Pons (tissue), 1 donor: ENCODE measurements at places on chromosomes 1 and 21.

GRCh38 chr1:239209591-239209990 lies 176.8 kb upstream of the CHRM3 start:
- DNase-seq: no peak

DNA sequence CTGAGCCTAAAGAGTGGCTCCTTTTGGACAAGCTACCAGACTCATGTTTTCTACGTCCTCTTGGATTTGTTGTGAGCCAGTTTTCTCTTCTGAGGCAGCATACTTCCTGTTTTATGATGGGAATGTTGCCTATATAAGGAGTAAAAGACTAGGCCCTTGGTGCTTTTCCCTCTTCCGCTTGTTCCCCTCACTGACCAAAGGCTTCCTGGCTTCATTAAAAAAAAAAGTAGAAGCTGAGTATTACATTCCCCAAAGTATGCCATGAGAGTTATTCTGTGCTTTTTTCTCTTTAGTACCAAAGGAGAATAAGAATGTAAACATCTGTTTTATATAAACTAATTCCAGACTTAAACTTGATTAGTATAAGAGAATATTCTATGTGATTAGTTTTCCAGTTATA lies 6.5 kb upstream of the HMCN1 start:
- DNase-seq: no peak

GRCh38 chr21:31660591-31660990 lies 1.1 kb downstream of the SOD1 start:
- DNase-seq: no peak

- DNase-seq: no peak
Observed at GRCh38 chr1:29687166-29687565, 450.8 kb downstream of the PTPRU start.

DNA sequence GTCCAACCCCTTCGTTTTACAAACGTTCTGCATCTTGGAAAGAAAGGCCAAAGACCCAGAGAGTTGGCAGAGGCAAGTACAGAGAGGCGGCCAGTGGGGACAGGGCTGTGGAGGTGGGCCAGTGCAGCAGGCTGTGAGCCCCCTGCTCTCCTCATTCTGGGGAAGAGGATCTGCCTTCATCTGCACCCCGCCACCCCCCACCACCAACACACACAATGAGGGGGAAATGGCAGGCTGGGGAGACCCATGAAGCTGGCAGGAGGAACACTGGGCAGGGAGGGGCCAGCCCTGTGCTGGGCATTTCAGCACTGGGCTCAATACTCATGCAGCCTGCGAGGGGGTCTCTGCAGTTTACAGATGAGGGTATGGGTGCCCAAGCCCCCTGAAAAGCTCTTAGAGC lies 14.6 kb downstream of the STMN1 start:
- no peak for DNase-seq

GRCh38 chr1:199020051-199020450 lies 381.2 kb downstream of the PTPRC start:
- DNase-seq: no peak

DNA sequence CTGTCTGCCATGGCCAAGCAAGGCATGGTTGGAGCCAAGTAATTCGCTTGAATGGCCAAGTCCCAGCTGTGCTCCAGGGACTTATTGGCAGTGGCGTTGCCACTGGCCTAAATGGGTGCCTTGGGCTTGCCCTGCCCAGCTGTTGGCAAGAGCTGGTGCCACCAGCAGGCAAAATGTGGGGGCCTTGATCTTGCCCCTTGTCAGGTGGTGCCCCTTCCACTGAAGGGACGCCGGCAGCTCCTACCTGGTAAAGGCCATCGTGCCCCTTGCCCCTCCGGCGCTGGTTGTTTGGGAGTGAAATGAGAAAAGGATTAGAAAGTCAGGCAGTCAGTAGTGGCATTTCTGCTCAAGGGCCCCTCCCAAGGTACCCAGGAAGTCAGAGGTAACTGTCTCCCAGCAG lies 85.5 kb downstream of the CD247 start:
- no peak for DNase-seq

- no peak for DNase-seq
Observed at GRCh38 chr1:10607228-10607627, 132.5 kb downstream of the PEX14 start.

GRCh38 chr1:163263818-163264655 lies 57.7 kb upstream of the NUF2 start:
- no peak for DNase-seq

GRCh38 chr1:212621043-212621948 lies 12.7 kb downstream of the ATF3 start:
- DNase-seq: no peak

GRCh38 chr1:37752583-37753471 lies 12.1 kb downstream of the EPHA10 start:
- DNase-seq: no peak

GRCh38 chr1:87647430-87648177 lies 318.9 kb downstream of the LMO4 start:
- DNase-seq: no peak

- peak; percentile 31 for DNase-seq
Observed at GRCh38 chr1:201119206-201120197, 7.3 kb upstream of the CACNA1S start.

DNA sequence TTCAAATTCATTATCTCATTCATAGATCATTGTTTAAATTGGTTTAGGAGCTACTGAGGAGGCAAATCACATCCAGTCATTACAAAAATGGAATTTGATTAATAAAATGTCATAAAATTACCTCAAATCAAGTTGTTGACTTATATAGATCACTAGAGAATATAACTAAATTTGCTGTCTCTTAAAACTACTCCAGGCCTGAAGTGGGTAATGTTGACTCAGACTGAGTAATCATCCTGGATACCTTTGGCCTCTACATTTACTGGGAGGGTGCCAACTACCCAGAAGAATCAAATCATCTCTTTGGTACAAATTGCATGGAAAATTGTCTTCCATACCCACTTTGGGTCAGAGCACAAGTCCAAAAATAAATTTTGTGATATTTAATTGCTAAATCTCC lies 191.2 kb upstream of the GREM2 start:
- DNase-seq: no peak

DNA sequence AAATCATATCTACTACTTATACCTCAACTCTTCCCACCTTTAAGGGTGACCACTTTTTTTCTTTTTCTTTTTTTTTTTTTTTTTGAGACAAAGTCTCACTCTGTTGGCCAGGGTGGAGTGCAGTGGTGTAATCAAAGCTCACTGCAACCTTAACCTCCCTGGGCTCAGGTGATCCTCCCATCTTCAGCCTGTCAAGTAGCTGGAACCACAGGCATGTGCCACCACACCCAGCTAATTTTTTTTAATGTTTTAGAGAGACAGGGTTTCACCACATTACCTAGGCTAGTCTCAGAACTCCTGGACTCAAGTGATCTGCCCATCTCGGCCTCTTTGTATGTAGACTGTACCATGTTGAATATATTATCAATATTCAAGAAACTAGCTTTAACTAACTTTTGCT lies 39.4 kb downstream of the NRDC start:
- no peak for DNase-seq

GRCh38 chr1:155077758-155078445 lies 735 bp upstream of the EFNA3 start:
- no peak for DNase-seq

DNA sequence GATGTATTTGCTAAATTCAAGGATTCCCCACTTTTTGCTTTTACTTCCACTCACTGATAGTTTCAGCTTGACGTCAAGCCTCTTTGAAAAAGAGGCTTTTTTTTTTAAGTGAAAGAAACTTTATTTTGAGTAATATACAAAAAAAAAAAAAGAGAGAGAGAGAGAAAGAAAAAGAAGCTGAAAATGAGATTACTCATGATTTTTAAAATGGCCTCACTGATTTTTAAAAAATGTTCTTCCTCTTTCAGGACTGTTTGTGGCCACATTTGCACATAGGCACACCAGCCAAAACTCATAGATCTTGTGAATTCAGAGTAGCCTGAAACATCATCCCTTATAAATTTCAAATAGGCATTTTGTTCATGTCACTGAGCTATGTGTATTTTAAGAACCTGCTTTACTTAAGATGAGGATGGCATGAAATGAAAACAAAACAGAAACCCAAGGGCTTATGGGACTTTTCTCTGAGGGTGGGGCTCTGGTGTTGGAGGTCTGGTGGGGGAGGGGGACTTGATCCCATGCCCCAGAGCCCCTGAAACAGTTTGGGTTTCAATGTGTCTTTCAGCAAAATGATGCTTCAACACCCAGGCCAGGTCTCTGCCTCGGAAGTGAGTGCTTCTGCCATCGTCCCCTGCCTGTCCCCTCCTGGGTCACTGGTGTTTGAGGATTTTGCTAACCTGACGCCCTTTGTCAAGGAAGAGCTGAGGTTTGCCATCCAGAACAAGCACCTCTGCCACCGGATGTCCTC lies 6.1 kb downstream of the ATF3 start:
- no peak for DNase-seq

DNA sequence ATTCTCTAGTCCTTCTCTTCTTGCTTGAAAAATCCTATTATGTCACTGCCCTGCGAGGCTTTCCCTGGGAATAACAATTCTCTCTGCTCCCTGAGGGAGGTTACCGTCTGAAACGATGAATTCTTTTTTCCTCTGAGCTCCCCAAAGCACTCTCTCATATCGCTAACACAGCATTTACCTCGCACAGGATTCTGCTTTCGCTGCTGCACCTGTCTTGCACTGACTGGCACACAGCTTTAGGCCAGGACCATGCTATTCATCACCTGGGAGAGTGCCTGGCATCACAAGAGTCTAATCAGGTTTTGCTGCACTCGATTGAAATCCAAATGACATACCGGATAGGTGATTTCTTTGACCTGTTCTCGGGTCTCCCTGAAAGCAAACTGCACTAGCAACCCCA lies 52.8 kb upstream of the GNG4 start:
- DNase-seq: no peak

DNA sequence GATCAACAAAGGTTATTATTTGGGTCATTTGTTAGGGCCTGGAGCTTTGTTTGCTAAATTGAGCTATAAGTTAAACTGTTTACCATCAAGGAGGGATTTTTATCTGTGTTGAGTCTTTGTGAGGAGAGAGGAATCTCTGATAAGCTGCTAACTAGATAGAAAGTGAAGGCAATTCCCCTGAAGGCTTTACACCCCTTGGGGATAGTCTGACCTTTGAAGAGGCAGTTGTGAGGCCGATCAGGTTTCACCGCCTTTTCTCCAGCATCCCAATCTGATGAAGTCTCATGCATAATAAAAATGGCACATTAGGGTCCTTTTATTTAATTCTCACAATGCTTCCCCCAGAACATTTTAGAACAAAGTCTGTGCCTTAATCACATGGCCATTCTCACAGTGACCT lies 21.8 kb downstream of the C1orf21 start:
- no peak for DNase-seq

- DNase-seq: peak; percentile 79
Observed at GRCh38 chr1:164914208-164914607, 355.2 kb downstream of the PBX1 start.

- DNase-seq: no peak
Observed at GRCh38 chr1:245200146-245200545, 45.4 kb downstream of the KIF26B start.
